ENCODE measurements at places on chromosomes 6 and 20.

DNA sequence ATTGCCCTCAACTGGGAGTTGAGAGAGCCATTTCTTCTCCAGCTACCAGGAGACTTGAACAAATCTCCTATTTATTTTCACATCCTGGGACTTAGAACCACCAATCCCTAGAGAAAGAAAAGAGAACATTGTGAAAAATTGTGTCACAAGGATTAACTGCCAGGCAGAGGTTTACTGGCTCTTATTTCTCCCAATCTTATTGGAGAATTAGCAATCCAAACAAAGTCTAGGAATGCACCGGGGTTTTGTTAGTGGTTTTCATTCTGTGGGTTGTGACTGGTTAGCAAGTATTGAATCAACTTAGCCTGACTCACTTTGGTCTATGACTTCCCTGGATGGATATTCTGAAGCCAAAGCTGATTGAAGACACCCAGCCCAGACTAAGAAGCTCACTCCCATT, 21.2 kb upstream of the ENPP5 start:
- DNase-seq, result no peak

DNA sequence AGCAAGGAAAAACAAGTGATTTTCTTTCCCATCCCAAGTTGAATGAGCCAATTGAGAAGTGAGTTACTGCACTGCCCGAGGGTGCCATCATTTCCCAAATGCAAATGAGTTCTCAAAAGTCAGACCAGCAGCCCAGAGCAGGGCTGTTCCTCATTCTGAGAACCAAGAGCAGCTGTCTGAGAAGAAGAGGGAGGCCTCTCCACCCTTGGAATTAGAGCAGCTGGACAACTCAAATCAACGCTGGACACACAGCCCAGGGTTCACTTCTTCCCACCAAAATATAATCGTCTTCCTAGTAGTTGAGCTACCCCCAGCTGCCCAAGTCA, 4.6 kb upstream of the PREX1 start:
- no peak for DNase-seq

DNA sequence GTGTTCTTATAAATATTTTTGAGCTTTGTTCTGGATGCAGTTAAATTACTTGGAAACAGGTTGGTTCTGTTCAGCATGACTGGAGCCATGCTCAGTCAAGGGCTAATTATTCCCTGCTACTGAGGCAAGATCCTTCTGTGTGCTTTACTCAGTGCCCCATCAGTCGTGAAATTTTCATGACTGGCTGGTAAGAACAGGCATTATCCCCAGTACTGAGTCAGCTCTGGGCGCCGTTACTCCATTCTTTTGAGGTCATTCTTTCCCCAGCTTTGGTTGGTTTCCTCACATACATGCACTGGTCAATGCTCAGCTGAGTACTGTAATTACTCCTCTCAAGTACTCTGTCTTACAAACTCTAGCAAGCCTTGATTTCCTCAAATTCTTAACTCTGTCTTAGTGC, 71.3 kb downstream of the CDKAL1 start:
- no peak for DNase-seq

DNA sequence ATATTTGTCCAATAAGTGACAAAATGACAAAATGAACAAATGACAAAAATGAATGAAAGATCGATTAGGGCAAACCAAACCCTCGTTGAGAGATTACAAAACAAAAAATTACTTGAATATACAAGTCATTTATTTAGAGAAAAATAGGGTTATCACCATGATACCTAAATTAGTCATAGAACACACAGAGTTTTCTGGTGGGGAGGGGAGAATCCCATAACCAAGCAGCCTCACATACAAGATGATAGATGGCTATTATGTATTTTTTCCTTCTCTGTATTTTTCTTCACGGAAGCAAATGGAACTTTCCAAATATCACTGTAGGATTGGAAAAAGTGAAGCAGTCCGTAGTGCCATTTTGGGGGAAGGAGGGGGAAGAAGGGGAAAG, 28.5 kb upstream of the BMP6 start:
- DNase-seq, result no peak

DNA sequence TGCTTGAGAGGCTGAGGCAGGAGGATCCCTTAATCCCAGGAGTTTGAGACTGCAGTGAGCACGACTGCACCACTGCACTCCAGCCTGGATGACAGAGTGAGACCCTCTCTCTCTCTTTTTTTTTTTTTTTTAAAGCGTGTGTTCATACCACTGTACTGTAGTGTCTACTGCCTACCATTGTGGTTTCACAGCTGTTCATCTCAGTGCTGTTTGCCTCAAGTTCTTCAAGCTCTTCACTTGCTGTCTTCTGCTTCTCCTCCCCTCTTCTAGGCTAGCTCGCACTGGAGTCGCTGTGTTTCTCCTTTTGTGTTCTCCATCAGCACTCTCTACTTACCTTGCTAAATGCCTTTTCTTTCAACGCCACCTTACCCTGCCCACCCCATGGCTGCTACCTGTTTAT, 7.4 kb downstream of the FOXO3 start:
- DNase-seq, result no peak

- no peak for DNase-seq
Observed at GRCh38 chr20:41476013-41476441, 109.4 kb upstream of the EMILIN3 start.

DNA sequence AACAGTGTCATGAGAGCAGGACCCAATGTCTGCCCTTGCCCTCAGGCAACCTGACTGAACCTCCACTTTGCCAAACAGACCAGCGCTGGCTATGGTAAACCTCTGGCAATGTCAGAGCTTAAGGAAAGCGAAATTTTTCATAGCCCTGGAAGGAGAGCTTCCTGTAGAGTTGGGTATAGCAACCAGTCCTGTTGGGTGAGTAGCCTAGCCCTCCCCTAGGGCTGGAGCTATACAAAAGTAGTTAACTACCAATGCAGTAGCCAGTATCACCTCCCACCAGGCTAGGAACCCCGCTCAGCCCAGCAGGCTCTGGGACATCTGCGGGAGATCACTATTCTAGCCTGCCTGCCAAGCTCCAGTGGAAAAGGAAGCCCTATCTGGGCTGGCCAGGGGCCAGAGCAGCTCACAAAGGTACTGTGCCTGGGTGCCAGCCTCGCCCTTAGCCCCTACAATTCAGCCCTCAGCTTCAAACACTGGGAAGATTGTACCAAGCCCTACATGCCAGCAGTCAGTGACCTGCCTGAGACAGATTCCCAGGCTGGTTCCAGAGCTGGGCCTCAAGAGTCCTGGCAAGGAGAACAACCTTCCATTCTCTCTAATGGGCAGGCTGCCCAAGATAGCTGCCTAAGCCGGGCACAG, 7.9 kb downstream of the WFDC3 start:
- no peak for DNase-seq

GRCh38 chr6:135129136-135129856, 51.8 kb upstream of the MYB start:
- DNase-seq, result no peak

GRCh38 chr20:63597651-63598478, 23.8 kb upstream of the HELZ2 start:
- DNase-seq, result no peak

- no peak for DNase-seq
Observed at GRCh38 chr6:17178326-17178725, 76.5 kb downstream of the STMND1 start.

DNA sequence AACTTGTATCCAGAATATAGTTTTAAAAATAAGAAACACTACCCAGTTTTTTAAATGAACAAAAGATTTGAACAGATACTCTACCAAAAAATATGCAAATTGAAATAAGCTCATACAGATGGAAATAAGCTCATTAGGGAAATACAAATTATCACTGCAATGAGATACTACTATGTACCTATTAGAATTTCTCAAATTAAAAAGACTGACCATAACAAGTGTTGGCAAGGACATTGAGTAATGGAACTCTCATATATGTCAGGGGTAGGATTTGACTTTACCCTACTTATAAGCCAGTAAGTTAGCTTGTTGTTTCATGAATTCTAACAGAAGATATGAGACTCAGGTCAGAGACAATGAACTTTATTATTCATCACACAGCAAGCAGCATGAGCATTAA, 9.6 kb upstream of the ASIP start:
- DNase-seq, result no peak

GRCh38 chr20:58558486-58559367, 43.5 kb upstream of the APCDD1L start:
- no peak for DNase-seq

DNA sequence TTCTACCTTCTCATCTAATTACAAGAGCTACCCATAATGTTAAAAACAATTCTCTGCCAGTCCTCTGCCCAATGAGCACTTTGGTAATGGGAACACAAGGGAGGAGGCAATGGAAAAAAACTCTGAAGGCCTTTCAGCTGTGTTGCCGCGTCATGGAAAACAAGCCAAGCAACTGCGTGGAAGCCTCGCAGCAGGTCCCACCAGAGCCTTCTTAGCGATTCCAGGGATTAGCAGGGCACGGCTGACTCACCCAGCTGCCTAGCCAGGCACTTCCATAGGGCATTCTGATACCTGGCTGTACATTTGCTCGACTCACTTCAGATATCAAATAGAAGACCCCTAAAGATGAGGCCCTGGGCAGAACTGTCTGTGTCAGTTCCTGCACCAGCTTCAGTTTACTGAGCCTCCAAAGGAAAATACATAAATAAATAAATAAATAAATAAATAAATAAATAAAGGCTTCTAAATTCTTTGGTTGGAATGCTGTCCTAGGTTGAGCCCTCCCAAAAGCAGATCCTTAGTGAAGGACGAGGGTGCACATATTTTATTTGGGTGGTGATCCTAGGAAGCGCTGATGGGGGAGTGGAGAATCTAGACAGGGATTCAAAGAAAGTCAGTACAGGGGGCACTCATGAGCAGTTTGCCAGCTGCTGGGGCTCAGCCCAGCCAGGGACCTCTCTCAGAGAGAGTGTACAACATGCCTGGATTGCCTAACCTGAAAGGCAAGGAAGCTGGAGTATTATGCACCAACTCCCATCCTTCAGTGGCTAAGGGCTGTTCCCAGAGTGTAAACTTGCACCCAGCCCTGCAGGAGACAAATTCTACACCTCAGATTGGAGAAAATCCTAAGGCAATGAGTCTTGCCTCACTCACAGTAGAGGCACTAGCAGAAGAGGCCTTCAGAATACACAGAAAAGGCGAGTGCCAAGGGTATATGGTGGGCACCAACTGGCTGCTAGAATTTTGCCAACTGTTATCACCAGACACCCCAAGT, 18.2 kb downstream of the SNAP25 start:
- DNase-seq, result no peak

DNA sequence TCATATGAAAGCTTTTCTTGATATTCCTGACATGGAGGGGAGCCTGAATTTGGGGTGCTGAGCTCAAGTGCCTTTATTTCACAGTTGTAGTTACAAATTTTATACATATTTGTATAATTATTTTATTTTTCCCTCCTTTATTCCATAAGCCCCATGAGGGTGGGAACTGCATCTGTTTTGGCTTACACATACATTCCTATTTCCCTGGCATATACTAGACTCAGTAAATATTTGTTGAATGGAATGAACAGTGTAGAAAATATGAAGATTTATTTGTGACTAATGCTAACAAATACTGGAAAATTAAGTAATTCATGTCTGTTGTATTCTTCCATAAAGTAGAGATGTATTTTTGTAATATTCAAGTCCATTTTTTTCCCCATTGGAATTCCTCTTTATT, 127.1 kb downstream of the MYO6 start:
- DNase-seq, result no peak

- DNase-seq, result no peak
Observed at GRCh38 chr20:47125508-47125757, 230.8 kb downstream of the EYA2 start.

GRCh38 chr6:38929560-38929959, 119.0 kb upstream of the GLP1R start:
- no peak for DNase-seq

- DNase-seq, result no peak
Observed at GRCh38 chr6:67558985-67559384, 1076.1 kb upstream of the ADGRB3 start.

DNA sequence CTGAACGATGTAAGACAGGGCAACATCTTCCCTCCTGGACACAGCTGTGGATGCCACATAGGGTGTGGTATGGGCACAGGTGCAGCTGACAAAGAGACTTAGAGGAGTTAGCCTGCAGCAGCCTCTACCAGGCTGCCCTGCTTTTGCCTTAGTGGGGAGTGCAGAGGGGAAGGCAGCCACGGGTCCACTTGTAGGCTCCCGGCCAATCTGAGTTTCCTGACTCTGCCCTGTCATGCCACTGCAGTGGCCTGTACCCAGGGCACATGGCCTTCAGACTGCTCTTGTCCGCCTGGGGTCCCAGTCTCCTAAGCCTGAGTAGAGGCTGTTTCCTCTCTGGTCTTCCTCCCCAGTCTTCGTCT, 17.1 kb upstream of the CST9L start:
- no peak for DNase-seq

GRCh38 chr20:64021124-64021975, 14.6 kb upstream of the C20orf204 start:
- DNase-seq, result no peak

- DNase-seq, result no peak
Observed at GRCh38 chr6:153207006-153207405, 75.9 kb upstream of the RGS17 start.

DNA sequence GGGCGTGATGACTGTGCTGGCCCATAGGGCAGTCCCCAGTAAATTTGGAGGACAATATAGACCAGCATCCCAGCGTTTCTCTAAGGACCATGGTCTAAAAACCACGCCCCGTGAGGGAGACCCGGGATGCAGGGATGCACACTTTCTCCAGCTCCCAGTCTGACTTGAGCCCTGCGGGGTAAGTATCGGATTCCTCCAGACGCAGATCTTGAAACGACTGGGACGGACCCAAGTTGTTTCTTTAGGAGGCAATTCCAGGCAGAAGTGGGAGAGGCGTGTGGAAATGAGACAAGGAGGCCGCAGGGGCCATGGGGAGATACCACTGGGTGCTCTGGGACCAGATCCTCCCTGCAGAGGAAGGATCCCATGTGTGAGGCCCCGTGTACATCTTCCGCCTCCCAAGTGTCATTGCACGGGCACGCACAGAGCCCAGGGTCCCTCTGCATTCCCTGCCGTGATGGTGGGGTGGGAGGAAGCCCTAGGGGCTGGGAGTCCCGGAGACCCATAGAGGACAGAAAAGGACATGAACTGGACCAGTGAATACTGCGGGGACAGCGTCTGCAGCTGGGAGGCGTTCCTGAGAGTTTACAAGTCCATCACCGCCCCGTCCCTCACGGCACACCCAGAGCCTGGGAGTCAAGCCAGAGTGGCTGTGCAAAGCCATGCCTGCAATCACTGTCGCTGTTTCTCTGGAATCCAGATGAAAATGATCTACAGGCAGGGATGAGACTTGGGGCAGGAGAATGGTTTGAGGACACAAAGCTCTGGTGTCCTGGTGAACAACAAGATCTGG, 522.9 kb downstream of the CDH26 start:
- DNase-seq, result no peak

Data from NCI-H526 (cell line).